Mesenteric fat pad (tissue), 1 donor: ENCODE measurements at places on chromosomes 11 and 22.

DNA sequence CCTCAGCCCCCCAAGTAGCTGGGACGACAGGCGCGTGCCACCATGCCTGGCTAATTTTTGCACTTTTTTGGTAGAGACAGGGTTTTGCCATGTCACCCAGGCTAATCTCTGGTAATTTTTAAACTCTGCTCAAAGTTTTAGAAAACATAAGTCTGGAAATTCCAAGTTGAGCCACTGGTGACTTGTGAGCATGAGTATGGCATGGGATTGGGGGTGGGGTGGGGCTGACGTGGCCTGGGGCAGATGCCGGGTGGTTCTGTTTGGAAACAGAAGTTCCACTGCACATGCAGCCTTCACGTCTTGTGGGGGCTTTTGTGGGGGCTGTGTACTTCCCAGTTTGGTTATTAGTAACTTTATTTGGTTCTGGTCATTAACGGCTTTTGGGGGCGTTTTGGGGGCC, 67.3 kb downstream of the PTPRJ start:
- peak; percentile 59 for DNase-seq

DNA sequence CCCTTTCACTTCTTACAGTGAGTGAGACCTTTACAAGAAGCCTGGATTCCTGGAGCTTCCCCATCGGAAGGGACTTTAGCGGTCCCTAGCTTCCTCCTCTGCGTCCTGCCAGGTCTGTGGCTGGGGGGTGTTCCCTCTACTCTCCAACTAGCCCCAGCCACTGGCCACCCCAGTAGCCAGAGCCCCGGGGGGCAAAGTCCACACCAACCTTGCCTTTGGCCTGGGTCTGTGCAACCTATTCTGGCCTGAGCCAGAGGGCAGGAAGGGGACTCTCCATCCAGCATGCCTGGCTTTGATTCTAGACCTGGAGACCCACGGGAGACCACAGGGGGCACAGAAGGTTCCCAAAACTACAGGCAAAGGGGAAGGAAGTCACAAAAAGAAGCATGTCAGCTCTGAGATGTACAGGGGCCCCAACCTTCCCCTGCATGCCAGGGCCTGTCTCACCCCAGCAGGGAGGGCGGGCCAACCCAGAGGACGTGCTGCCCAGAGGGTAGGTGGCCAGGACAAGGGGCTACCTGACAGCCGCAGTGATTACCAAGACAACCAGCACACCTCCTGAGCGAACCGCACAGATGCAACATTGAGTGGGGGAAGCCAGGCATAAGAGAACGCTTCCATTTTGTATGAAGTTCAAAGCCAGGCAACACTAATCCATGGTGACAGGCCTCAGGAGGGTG, 52.4 kb downstream of the DSCAML1 start:
- DNase-seq = no peak

DNA sequence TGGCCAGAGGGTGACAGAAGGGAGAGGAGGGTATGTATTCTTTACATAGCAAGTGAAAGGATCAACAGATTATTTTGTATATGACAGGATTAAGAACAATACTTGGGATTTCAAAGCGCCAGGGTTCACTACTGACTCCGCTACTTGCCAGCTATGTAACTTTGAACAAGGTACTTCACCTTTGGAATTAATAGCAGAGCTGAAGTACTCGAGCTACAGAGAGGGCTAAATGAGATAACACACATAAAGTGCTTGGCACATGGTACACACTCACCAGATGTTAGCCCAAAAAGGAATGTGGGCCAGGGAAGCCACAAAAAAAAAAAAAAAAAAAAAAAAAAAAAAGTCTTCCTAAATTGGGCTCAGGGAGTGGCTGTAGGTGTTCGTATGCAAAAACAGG, 408.4 kb downstream of the BUD13 start:
- no peak for DNase-seq

GRCh38 chr11:64342869-64343745, 3.1 kb downstream of the CCDC88B start:
- no peak for DNase-seq

DNA sequence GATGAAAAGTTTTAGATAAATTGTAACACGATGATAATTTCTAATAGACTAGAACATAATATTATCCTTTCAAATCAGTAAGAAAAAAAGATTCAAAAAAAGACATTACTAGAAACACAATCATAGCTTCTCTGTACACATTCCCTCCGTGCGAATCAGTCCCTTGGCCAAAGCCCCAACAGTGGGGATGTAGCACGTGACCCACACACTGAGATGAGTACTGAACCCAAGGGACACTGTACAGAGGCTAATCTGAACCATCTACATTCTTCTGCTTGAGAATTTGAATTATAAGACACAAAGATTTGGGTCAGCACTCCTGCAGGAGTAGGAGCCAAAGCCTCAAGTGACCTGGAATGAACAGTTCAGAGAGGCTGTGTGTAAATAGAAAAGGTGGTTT, 353.7 kb downstream of the INSC start:
- no peak for DNase-seq

GRCh38 chr22:43346521-43346929, 3.4 kb upstream of the SCUBE1 start:
- peak; percentile 78 for DNase-seq

- DNase-seq = no peak
These were observed 1.6 kb downstream of the KIAA0930 start for GRCh38 chr22:45238957-45239680.

DNA sequence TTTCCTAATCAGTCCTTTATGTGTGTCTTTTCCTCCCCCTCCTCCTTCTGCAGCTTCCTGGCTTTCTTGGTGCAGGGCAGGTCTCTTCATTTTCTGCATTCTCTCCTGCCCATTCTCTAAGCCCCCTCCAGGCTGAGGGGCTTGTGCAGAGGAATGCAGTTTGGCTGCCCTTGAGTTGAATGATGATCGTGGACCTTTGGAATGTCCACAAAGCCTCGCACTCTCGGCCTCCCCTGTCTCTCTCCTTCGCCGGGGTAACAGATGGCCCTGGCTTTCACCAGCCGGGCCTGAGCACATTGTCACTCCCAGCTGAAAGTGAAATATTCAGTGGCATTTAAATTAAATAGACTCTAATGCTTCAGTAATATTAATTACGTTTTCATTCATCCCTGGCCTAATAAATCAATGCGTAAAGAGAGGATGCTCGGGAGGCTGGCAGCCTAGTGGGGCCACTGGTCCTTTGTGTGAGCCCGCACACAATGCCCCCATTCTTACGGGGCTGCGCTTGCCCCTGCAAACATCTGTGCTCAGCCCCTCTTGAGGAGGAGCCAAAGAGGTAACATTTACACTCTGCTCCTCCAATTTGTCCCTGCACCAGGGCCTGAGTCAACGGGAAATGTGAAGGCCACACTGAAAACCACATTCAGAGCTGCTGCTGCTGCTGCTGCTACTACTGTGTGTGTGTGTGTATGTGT, 64.9 kb upstream of the PAX6 start:
- DNase-seq = no peak

DNA sequence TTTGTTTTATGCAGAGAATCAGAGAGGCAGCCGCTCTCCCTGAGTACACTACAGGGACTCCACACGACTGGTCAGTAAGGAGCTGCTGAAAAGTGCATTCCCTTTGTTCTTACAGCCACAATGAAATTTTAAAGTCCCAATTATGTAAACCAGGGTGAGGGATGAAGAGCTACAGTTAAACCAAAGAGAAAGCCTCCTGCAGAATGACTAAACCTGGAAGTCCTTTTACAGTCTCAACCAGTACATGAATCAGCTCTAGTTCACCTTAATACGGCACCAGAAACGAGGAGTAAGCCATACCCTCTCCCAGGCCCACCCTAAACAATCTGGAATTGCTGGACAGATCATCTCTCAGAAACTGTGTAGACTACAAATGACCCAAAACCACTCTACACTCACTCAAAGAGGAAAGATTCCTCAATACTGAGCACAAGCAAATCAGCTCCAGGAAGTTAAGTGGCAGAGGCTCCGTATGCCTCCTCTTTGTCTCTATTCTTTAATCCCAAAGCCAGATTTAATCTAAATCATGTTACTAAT, 113.1 kb downstream of the RBFOX2 start:
- no peak for DNase-seq

DNA sequence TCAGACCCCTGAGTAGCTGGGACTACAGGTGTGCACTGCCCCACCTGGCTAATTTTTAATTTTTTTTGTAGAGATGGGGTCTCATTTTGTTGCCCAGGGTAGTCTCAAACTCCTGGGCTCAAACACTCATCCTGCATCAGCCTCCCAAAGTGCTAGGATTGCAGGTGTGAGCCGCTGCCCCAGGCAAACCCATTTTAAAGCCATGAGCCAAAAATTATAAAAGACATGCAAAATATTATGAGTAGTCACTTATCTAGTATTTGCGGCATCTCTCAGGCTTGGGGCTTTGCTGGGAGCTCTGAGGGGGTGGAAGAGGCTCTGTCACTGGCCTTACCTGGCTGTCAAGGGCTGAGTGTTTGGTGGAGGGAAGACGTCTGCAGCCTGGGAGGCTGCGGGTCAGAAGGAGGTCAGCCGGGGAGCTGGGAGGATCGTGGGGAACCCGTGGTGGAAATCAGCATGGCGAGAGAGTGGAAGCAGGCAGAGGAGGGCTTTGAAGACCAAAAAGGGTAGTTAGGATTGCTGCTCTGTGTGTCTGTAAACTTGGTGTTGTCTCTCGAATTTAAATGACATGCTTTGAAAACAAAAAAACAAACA, 69.1 kb upstream of the PARVG start:
- no peak for DNase-seq

- peak; percentile 33 for DNase-seq
These were observed 11.1 kb downstream of the APOL3 start for GRCh38 chr22:36149441-36149840.

GRCh38 chr11:6757373-6757967, 14.3 kb downstream of the OR2AG2 start:
- no peak for DNase-seq

DNA sequence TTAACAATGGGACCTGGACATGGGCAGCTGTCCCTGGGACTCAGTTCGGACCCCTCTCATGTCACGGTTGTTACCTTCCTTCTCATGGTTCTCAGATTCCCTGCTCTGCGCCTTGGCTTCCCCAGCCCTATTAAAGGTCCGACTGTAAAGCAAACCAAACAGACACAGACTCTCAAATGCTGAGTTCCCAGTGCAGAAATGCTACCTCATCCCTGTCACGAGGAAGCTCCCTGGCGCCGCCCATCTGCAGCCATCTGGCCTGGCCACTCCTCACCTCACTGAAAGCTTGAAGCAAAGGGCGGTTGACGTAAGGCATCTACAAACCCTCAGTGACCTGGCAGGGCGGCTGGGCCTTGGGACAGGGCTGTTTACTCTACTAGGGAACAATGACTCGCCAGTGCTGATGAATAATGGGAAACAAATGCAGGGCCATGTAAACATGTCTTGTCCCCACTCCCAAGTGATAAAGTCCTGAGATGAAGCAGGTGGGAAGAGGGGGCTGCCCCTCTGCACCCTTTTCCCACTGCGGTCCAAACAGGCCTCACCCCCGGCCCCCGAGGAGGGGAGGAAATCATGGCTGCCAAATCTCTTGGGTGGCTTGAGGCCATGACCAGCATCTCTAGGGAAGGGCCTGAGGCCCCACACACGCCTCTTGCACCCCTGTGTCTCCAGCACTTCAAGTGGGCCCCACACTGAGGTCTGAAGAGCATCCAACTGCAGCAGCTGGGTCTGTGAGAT, 49.3 kb downstream of the SCUBE1 start:
- DNase-seq = no peak

- no peak for DNase-seq
These were observed 7.0 kb downstream of the DERL3 start for GRCh38 chr22:23831781-23832180.

GRCh38 chr11:125124618-125124992, 13.2 kb upstream of the TMEM218 start:
- no peak for DNase-seq

DNA sequence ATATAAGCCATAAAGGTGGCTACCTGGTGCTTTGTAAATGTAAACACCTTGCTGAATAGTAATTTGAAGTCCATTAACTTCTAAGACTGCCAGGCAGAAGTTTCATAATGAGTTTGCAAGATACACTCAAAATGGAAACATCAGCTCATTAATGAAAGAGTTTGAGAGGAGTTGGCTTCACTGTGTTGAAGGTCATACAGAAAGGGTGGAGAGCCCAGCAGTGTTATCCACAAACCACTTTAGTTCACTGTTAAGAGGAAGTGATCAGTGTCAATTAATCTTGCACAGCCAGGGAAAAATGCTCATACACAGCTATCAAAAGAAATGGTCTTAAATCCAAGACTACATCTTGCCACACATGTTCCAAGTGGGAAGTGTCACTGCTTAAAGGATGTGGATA, 689.4 kb downstream of the JRKL start:
- no peak for DNase-seq

- DNase-seq = peak; percentile 85
These were observed 13.0 kb downstream of the NCF4 start for GRCh38 chr22:36873614-36874308.

DNA sequence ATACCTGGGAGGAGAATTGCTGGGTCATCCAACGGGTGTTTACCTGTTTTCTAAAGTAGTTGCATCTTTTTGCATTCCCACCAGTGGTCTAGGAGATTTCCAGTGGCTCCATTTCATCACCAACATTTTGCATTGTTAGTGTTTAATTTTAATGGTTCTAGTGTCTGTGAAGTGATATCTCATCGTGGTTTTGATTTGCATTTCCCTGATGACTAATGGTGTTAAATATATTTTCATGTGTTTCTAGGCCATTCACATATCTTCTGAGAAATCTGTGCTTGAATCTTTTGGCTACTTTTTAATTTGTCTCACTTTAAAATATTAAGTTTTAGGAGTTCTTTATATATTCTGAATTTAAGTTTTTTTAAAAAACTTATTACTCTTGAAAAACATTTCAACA, 439.6 kb downstream of the TMEM135 start:
- no peak for DNase-seq

GRCh38 chr22:34333285-34333684, 413.0 kb upstream of the LARGE1 start:
- no peak for DNase-seq

GRCh38 chr11:131543389-131544025, 173.1 kb downstream of the NTM start:
- DNase-seq = no peak

DNA sequence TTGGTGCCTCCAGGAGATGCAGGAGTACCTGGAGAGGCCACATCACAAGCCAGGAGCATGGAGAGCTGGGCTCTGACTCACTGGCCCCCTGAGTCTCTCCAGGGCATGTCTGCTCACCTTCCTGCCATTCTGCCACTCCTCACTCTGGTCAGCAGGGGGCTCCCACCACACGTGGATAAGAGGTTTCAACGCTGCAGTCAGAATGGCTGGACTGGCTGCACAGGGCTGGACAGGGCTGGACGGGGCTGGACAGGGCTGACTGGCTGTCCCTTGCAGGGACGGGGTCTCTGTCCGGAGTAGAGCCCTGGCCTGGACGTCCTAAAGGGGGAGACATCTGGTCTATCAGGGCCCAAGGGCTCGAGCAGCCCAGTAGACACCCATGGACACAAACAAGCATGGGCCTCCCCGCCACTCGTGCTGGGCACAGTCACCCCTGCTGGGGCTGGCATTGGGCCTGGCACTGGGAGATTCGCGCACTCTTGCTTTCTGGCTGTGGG, 34.6 kb downstream of the CYTH4 start:
- DNase-seq = no peak

GRCh38 chr11:27282806-27283205, 80.2 kb downstream of the CCDC34 start:
- no peak for DNase-seq

GRCh38 chr22:37623075-37624016, 14.7 kb downstream of the GGA1 start:
- DNase-seq = no peak
